ENCODE measurements at places on chromosomes 5 and 9.
A peak's percentile ranks its signal among the peaks of the same experiment; 100 is the strongest.

DNA sequence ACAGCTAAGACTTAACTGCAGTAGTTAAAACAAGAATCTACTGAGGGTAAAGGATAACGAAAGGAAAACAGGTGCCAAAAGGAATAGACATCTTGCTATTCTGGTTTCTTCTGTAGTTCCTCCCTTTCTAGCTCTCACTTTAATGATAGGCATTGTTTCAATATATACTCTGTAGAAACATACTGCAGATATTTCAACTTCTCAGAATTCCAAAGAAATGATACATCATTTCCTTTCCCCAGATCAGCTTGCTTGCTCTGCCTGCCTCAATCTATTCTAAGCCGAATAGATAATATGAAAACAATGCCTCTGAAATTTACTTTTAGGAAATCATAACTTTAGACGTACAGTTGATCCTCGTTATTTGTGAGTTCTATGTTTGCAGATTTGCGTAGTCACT lies 46.3 kb downstream of the ACO1 start:
- DNase-seq, result no peak

DNA sequence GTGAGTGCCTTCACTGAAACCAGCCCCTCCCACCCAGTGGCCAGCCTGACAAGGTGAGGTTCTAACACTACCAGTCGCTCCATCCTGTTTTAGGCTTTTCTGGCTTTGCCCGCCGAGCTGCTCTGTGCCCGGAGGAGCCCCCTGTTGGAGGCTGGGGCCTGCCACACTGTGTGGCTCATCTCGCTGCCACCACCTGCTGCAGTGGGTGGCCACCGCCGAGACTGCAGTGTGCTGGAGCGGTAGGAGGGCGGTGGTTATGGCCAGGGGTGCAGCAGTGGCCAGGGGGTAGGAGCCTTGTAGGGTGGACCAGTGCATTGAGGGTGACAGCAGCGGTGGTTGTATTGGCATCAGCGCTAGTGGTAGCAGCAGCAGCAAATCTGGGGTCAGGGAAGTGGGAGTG lies 74.7 kb upstream of the PCAT7 start:
- no peak for DNase-seq

DNA sequence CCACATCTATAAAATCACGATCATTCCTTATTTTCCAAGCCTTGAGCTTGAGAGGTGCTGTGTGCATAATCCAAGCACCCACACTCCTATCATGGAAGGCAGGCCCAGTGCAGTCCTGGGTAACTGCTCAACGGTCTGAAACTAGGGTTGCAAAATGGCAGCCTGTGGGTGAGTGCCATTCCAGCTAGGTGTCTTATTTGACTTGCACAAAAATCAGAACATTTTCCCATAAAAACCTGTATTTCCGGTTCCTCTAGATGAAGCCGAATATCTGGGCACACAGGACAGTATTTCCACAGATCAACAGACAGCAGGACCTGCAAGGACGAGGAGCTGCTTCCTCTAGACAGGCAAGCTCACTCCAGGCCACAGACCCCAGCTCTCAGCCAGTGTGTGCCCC lies 588.8 kb downstream of the BNC2 start:
- no peak for DNase-seq

GRCh38 chr5:128637031-128637430 lies 99.0 kb upstream of the FBN2 start:
- DNase-seq, result no peak

- DNase-seq, result no peak
These were observed 162.5 kb upstream of the IER5L start for GRCh38 chr9:129340427-129341170.

DNA sequence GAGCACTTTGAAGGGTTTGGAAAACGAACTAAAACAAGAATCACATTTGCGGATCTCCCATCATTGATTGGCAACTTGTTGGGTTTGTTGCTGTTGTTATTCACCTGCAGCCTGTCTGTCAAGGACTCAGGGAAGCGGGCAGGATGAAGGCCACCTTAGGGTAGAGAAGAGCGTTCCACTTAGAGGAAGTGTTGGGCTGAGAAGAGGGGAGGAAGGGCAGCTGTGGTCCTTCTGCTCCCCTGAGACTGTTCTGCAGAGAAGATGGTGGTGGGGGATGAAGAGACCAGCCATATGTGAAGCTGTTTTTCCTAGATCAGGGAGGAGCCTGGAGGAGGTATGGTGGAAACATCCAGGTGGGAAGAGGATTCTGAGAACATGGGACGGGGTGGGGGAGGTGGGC lies 70.6 kb upstream of the CPEB4 start:
- no peak for DNase-seq

GRCh38 chr9:974031-974995 lies 2.1 kb upstream of the DMRT3 start:
- no peak for DNase-seq

DNA sequence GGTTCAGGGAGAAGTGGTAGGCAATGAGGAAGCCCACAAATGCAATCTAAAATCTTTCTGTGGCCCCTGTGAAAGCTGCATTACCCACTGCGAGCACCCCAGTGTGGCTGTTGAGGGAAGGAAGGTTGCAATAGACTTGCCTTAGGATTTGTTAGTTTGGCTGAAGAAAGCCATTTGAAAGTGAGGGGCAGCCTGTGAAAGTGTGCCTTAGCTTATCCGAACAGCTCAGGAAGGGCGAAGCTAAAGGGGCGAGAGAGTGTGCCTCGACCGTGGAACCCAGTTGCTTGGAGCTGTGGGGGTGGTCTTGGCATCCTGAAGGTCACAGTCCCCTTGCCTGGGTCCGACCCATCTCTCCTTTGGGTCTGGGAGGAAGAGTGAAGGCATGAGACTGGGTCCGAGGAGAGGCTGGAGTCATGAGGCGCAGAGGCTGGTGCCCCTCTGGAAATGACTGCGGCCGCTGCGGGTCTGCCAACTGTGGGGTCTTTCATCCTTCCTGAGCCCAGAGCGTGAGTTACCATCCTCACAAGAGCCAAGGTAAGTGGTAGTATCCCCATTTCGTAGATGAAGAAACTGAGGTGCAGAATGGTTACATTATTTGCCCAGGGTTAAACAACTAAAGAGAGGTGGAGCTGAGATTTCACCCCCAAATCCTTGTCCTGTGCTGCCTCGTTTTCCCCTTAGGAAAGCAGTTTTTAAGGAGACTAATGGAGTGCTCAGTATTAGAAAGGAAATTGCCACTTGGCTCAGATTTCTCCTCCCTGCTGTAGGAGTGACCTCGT lies 24.4 kb downstream of the SLC25A25 start:
- DNase-seq, result no peak

GRCh38 chr9:24413651-24414050 lies 132.0 kb downstream of the IZUMO3 start:
- no peak for DNase-seq

DNA sequence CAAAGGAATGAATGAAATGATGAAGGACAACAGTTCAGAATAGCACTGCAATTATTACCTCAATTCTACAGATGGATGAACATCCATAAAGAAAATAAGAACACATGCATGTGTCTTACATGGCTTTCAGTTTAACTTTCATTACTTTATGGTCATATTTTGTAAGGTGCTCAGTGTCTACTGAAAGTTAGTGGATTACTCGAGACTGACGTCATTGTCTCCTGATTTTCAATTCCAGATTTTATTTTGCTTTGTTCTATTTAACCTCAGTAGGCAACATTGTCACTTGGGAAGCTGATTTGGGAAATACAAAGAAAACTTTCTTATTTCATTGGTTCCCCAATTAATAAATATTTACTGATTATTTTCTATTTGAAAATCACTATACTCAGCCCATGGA lies 363.7 kb downstream of the CHSY3 start:
- DNase-seq, result no peak

- DNase-seq, result no peak
These were observed 115.4 kb downstream of the HSD17B3 start for GRCh38 chr9:96186591-96187011.

DNA sequence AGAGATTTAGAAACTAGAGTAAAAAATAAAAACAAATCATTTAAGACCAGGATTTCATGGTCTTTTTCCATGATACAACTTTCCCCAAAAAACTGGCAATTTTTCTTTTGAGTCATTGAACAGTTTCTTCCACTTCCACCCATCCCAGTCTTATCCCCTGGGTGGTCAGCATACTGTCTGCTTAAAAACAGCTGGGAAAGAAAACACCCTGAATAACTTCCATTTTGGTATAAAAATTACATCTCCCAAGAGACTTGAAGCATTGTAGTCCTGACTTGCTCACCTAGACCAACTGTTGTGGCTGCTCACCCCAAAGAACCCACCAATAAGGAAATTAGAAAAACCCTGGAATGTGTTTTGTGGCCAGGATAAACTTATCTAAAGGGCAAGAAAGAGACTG lies 731.3 kb downstream of the NR2F1-AS1 start:
- DNase-seq, result no peak

DNA sequence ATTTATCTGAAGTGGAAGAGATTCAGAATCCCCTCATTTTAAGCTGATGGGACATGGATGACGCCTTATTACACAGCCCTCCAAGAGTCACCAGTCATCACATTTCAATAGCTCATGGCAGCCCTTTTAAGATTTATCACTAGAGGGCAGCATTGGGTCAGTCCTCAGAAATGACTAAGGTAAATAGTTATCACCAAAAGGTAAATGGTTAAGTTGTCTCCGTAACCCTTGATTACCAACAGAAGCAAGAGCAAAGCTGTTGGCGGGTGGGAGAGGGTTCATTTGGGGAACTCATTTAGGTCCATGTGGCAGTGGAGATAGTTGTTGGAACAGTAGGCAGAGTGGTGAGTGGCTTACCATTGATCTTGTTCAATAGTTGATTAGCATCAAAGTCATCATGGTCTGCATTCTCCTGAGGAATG lies 12.0 kb upstream of the C9 start:
- peak; percentile 53 for DNase-seq

DNA sequence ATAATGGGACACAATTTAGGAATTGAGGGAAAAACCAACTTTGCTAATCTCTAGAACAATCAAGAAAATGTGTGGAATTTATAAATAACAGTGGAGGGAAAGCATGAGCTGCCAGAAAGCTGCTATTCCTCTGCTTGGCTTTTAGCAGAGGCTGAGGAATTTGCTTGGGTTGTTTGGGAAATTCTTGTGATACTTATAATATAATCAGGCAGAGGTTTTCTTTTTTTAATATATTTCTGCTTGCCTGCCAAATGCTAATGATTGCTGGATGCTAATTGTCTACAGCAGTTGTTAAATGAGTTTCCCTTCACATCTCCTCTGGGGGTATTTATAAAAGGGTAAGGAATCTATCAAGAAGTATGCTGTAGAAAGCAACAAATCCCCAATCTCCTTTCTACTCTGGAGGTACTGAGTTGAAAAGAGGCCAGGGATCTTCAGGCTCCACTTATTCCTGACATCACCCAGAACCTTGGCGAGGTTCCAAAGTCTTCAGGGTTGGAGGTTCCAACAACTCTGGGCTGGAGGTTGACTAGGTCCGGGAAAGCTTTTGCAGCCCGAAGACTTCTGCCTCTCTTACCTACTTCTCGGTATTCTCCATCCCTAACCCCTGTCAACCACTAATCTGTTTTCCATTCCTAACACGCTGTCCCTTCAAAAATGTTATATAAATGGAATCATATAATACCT lies 60.4 kb upstream of the TMED7 start:
- DNase-seq, result no peak

GRCh38 chr9:131693651-131694597 lies 46.0 kb downstream of the RAPGEF1 start:
- no peak for DNase-seq

- DNase-seq, result no peak
These were observed 149.7 kb downstream of the ATP10B start for GRCh38 chr5:160702311-160702803.

DNA sequence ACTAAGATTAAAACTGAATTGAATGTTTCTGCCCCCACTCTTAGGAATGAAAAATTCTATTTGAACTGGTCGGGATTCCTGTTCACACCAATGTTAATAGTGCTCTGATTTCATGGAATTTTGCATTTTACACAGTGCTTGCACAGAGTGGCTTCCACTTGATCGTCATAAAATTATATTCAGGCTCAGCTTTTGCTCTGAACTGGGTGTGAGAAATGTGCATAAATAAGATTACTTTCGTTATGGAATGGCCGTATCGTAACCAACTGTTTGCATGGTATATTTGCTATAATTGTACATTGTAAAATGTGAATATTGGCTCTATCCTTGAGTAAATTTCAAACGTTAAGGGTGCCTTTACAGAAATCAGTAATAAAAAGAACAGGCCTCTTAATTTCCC lies 240.9 kb downstream of the RFK start:
- no peak for DNase-seq

DNA sequence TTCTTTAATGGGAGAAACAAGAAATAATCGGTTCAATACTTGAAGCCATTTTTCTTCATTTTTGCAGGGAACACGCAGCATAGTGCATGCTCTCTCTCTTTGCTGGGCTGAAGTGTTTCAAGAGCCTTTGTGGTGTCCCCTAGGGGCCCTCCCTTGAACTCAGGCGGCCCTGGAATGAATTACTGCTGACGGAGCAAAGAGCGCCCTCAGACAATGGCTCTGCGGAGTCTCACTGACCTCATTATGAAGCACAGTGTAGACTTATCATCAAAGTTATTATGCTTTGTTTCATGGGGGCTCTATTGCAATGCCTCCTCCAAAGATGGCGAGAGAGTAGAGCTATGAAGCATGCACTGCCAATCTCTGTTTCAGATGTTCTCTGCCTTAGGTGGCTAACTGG lies 64.8 kb upstream of the ADCY2 start:
- DNase-seq, result no peak

DNA sequence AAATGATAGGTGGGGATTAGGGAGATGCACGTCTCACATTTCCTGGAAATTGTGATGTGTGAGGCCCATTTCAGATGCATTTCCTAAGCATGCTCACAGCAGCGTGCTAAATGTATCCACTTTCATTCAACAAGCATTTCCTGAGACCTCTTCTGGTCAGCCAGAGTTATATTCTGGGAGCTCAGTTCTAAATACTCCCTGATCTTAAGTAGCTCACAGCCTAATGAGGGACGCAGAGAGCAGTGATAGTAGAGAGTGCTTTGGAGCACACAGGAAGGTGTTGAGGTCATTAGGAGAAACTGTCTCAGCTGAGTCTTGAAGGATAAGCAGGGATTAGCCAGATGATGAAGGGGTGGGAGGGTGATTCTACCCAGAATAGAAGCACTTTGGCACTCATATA lies 46.2 kb upstream of the FSD1L start:
- DNase-seq, result no peak

DNA sequence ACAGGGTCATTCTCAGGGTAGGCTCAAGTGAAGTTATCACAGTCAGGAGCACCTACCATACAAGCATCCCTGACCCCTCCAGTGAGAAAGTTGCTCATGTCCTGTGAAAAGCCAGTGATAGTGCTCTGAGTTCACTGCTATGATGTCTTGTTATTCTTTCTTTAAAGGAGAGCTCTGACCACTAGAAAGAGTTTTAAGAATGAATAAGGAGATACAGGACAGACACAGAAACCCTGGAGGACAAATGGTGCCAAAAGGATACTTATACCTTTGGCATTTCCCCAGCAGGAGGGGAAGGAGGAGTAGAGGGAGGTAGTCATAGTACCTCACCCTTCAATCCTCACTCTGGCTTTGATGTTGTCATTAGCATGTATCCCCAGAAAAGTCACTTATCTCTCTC lies 84.0 kb upstream of the AGXT2 start:
- DNase-seq, result no peak

DNA sequence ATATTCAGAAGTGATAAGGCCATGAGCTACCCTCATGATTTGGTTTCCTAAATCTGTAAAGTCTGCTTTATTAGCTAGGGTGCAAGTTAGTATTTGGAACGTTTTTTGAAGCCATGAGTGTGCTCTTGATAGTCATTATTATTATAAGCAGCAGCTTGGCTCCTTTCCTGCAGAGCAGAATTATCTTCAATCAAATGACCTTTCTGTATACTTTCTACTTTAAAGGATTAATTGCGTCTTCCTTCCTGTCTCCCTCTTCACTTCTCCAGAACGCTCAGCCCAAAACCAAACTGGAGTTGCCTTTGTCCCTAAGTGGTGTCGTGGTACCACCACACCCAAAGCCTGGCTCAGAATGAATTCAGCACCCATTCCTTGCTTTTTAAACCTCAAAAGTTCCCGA lies 211.3 kb downstream of the ARHGAP26 start:
- DNase-seq, result no peak
